GM20000 (cell line): ENCODE measurements at places on chromosomes 11 and 22.

GRCh38 chr22:46090631-46091201, 59.6 kb upstream of the PPARA start:
- DNase-seq, result no peak

GRCh38 chr22:24871611-24872205, 65.7 kb downstream of the SGSM1 start:
- no peak for DNase-seq

- DNase-seq, result no peak
Observed at GRCh38 chr22:44365832-44366231, 53.1 kb upstream of the SHISAL1 start.

DNA sequence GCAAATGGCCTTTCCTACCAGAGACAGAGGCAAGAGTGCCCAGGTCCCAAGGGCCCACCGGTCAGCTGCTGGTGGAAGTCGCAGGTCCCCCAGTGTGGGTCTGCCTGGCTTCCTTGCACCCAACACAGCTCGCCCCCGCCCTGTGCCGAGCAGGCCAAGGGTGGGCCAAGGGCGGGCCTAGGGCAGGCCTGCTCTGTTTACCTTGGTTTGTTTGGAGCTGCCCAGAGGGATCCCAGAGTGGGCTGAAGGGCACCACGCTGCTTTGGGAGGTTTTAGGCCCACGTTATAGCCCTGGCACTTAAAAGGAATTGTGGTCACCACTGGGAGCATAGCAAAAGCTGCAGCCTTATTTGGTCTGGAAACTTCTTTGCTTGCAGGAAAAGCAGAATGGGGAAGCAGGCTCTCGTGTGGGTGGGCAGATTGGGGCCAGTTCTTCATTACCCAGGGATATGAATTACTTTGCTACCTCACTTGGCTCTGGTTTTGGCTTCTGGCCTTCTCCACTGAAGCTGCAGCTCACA, 38.0 kb downstream of the MRGPRD start:
- no peak for DNase-seq

DNA sequence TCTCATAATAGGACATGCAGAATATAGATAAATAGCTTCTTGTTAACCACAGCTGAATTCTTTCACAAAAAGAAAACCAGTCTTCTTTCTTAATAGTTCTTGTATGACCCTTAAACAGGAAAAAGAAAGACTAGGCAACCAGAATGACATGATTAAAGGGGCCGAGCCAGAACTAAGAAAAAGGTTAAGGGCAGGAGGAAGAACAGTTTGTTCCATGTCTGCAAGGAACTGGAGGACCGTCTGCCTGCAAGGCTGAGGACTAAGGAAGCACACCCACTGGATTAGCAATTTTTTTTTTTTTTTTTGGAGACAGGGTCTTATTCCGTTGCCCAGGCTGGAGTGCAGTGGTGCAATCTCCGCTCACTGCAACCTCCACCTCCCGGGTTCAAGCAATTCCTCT, 26.0 kb upstream of the TMPRSS5 start:
- no peak for DNase-seq

DNA sequence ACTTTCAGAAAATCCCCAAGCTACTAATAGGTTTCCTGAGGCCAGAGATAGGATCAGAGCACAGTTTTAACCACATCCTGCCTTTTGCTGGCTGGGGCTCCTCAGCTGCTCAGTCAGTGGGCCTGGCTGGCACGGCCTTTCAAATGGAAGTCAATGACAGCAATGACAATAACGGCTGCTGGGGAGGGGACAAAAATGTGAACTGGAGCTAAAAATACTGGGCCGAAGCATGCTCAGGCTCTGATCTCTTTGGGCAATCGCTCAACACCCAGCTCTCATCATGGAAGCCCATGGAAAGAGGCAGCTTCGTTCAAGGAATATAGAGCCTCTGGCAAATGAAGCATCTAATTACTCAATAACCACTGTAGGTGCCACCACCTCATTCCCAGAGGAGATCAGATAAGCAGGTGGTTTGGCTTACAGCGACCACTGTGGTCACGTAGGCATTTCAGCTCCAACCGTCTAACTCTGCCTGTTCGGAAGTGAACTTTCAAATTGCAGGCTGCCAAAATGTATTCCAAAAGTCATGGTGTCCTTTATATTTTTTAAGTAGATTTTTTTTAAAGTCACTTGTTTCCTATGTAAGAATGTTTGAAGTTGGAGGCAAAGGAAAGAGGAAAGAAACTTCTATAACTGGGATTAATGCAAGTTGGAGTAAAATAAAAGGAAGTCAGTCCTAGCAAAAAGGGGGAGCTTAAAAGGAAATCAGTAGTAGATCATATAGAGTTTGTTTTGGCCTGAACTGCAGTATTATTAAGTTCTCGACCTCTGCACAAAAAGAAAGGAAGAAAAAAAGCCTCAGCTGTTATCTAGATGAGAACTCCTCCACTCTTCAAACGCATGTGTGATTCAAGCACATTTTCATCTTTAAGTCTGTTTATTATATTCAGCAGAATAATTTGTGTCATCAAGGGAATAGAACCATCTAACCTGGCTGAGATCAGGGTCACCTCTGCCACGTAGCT, 14.1 kb downstream of the WT1 start:
- peak; percentile 74 for DNase-seq

GRCh38 chr11:118138839-118139420, 13.7 kb downstream of the SCN4B start:
- DNase-seq, result no peak

DNA sequence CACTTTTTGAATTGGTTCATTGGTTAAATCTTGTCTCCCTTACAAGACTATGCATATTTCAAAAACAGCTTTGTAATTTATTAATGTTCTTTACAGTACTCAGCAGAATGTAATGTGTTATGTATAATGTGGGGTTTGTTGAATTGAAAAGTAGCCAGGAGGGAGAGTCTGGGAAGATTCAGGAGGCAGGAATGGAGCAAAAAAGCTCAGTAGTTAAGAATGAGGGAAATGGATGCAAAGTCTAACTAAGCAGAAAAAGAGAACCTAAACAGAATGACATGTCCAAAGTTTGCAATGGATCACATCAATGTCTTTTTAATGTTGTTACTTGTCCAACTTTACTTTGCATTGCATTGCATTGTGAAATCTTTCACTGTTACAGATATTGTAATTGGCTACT, 86.5 kb upstream of the CARD18 start:
- no peak for DNase-seq

- DNase-seq, result no peak
Observed at GRCh38 chr11:61754534-61755482, 2.4 kb downstream of the MYRF start.

DNA sequence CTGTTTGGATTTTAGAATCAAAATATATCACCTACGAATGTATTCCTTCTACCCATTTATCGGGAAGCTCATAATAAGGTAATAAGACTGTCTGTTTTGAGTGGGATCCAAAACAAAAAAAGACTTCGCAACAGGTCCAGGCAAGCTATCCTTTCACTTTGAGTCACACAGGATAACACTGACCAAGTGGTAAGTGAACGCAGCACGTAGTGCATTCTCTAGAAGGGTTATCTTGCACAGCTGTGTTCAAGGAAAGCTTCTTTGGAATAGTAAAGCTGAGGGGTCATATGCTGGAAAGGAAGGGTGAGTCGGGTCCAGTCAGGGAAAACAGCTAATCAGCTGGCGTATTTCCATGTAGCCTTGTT, 22.3 kb upstream of the NRGN start:
- DNase-seq, result peak; percentile 63
